Daoy (cell line): ENCODE measurements at places on chromosomes 4 and X.

DNA sequence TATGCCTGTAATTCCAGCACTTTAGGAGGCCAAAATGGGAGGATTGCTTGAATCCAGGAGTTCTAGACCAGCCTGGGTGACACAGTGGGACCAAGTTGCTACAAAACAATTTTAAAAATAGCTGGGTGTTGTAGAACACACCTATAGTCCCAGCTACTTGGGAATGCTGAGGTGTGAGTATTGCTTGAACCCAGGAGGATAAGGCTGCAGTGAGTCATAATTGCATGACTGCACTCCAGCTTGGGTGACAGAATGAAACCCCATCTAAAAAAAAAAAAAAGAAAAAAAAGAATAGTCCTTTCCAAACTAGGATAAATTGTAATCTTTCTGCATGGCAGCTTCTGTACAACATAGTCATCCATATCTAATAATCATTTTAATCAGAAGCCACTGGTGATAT is 270.1 kb upstream of the INTU start:
- DNase-seq: no peak

- no peak for DNase-seq
Observed at GRCh38 chr4:2497324-2497723, 28.4 kb downstream of the RNF4 start.

- no peak for DNase-seq
Observed at GRCh38 chr4:168275836-168276235, 42.7 kb downstream of the DDX60 start.

- DNase-seq: no peak
Observed at GRCh38 chr4:69759189-69759604, 1.2 kb downstream of the SULT1B1 start.

GRCh38 chr4:128470492-128471053 is 183.0 kb upstream of the PGRMC2 start:
- no peak for DNase-seq

DNA sequence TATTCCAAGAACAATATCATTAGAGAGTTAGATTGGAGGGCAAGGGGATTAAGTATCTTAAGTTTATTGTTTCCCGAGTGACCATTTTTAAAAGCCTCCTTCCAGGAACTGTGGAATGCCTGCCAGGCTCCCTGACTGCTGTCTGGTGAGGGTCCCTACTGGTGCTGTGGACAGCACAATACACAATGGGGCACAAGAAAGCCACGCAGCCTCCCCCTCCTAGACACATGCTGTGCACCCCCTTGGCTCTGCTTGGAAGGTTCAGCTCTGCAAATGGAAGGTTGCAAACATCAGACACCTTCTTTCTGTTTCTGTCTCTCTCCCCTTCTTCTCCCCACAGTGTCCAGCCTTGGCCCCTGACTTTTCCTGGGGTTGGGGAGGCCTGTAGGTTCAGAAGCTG is 153.2 kb downstream of the SHROOM3 start:
- DNase-seq: no peak

DNA sequence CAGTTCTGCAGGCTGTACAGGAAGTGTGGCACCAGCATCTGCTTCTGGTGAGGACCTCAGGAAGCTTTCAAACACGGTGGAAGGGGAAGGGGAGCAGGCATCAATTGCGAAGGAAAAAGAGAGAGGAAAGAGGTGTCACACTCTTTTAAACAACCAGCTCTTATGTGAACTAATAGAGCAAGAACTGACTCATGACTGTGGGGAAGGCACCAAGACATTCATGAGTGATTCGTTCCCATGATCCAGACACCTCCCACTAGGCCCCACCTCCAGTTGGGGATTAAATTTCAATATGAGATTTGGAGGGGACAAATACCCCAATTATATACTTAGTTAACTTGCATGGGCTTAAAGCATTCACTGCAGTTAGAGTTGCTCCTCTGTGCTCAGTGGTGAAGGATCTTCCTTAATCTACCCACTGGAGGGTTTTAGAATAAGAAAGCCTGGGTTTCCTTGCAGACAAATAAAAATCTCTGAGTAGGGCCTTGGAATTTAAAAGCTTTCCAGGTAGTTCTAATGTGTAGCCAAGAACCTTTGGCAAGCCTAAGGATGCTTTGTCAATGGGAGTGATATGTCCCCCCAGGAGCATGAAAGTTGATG is 60.0 kb downstream of the SYNPO2 start:
- no peak for DNase-seq
